ENCODE measurements at places on chromosomes 11 and 22.

DNA sequence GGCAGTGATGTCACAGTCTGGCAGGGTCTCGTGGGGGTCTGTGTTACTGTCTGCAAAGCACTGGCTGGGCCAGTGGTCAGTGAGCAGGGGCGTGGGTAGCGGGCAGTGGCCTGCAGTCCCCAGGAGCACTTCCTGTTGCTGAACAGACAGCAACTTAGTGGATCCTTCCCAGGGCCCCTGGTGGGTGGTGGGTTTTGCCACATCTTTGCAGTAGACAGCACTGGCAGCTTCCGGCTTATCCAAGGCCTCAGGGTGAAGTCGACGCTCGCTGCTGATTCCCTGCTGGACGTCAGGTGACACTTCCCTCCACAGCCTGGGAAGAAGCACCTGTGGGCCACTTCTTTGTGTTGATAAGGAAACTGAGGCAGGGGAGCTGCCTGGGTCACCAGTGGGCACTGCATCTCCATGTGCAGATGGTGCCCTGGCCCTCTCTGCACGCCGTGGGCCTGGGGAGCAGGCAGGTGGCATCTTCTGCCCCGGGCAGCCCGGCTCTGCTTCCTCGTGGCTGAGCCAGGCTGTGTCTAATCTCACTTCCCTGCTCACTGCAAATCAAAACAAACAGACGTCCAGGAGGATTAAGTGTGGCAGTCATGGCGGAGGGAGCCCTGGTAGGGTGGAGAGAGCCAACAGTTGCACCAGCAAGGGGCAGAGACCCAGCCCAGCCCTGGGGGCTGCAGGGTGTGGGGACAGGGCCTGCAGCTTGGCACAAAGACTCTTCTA, 79.8 kb downstream of the KCNQ1 start:
- no peak for DNase-seq

DNA sequence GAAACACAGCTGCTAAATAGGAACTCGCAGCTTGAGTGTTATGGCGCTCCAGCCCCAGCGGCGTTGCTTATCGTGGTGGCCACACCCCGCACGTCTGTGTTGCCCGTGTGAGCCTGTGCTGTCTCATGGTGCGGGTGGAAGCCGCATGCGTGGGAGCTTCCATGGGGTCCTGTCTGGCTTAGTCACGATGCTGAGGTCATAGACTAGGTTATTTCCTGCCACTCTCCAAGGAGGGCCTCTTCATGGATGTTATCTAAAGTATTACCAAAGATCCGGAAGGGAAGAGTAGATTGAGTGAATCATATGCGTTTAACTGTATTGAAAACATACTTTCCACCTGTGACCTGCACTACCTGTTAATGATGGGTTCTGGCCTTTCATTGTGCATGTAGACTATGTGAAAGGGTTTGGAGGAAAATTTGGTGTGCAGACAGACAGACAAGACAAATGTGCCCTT, 21.7 kb downstream of the CTTN start:
- no peak for DNase-seq

DNA sequence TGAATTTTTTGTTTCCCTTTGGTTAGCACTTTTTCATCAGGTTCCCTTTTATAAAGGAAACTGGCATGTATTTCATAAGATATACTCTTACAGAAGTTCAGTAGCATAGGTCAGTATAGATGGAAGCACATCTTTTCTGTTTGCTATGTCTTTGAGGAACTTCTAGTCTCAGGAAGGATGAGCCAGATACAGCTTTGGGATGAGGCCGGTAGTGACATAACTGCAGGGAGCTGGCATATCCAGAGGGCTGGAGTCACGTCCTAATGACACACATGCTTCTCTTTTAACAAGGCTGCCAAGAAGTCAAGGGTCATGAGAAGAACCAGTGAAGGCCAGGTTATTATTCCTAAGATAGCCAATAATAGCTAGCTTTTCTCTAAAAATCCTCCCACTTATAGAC, 33.3 kb upstream of the ADSL start:
- DNase-seq = no peak

DNA sequence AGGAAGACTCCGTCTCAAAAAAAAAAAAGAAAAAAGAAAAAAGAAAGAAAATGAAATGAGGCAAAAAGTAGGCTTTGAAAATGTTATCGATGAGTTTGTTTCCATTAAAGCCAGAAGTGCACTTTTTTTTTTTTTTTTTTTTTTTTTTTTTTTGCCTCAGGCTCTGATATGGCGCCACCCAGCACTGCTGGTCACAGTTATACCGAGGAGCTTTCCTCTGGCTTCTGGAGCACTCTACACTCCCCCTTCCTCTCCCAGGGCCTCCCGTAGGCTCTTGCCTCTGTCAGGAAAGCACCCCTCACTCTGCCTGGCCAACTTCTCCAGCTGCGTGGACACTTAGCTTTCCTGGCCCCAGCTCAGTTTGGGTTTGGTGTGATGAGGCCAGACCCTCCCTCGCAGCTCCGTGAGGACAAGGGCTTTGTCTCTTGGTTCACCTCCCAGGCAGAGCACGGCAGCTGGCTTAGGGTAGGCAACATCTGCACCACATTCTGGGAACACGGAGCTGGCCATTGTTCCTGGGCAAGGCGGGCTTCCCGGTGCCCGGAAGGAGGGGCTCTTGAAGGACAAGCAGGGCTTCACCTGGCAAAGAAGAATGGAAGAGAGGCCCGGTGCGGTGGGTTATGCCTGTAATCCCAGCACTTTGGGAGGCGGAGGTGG, 16.9 kb downstream of the FADS2 start:
- no peak for DNase-seq

DNA sequence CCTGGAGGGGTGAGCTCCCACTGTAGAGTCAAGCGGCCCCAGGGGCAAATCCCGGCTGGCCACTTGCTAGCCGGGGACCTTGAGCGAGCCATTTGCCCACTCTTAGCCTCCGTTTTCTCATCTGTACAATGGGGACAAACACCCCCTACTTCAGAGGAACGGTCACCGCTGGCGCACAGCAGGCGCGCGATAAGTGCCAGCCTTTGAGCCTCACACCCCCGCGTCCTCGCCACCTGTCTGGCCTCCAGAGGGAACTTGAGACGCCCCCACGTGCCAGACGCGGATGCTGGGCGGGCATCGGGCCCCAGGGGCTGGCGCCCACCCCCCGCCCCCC, 72.6 kb upstream of the TCF20 start:
- no peak for DNase-seq

DNA sequence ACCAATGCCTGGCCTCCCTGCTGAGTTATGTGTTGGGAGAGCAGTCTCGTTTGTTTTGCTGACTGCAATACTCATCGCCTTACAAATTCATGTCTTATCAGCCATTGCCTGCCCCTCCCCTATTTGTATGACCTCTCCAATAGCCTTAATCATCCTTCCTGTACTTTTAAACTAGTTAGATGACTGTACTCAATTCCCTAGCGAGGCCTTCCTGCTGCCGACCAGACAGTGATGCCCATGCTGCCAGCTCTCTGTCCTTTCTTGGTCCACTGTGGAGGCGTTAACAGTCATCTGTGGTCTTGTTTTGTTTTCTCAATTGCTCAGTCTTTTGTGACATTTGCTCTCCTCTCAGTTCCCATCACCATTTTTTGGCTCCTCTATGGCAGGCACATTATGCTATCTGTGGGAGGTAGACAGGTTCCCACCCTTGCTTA, 20.3 kb upstream of the YPEL1 start:
- no peak for DNase-seq

GRCh38 chr11:22787551-22788162, 41.9 kb downstream of the SVIP start:
- DNase-seq = peak; percentile 19

DNA sequence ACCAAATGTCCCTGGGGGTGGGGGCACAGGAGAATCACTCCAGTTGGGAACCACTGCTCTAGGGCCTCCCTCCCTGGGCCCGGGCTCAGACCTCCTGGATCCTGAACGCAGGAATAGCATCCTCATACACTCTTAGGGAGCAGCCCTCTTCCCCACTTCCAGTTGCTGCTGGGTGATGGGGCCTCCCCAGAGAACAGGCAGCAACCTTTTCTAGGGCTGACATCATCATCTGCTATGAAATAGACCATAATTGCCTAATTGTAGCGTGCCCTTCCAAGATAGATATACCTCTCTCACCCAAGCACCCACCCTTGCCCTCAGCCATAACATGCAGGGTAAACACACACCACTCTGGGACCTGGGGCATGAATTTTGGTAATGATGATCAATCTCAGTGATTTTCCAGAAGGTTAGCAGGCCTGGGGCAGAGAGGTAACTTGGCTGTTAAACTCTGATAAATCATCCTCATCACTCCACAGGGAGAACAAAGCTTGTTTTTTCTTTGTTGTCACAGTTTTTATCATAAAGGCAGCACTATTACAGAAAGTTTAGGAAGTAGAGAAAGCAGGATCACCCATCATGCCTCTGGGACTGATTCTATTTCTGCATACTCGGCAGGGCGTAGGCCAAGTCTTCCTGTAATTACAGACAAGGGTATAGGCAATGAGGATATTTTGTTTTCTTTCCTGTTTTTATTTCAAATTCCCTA, 88.3 kb upstream of the PRDM11 start:
- no peak for DNase-seq

DNA sequence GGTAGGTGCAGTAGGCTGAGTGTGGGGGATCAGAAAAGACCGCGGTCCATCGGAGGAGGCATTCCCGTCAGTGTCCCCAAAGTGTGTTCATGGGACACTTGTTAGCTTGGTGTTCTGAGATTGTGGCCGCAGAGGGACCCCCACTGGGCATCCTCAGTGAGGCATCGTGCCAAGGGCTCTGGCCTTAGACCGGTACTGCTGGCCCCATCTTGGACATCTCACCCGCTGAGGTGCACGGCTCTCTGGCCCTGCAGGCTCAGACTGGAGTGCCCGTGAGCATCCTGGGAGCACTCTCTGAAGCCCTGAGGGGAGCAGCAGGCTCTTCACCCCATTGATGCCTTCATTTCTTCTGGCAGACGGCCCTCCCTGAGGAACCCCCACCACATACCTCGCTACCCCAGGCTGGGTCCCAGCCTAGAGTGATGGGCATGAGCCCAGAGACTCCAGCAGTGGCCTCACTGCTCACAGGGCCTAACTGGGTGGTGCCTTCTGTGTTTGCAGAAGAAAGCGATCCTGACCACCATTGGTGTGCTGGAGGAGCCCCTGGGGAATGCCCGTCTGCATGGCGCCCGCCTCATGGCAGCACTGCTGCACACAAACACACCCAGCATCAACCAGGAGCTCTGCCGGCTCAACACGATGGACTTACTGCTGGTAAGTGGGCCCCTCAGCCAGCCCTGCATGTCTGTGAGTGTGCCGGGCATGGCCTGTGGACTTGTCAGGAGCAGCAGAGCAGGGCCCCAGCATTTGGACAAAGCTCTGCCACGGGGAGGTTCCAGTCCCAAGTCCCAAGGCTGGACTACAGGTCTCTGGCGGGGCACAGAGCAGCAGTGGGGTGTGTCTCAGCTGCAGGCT, 51.6 kb downstream of the SBF1 start:
- no peak for DNase-seq

DNA sequence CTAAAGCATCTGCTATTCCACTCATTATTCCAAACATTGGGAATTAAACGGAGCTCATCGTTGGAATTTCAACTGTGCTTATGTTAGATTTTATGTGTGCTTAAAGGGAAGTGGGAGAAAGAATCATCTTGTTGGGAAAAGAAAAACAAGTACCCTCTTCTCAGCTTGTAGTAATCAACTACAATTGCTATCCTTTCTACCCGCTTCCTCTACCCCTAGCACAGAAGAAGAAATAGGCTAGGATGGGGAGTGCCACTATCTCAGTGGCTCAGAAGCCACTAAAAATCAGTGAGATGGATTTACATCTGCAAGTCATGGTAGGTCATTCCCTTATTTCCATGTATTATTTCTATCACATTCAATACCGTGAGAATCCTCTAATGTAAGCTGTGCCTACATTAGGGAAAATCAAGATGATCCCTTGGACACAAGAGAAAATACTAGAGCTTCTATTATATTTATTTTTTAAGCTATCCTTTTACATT, 97.9 kb upstream of the CD44 start:
- DNase-seq = no peak

GRCh38 chr11:60159868-60160267, 23.0 kb downstream of the MS4A6A start:
- DNase-seq = no peak

DNA sequence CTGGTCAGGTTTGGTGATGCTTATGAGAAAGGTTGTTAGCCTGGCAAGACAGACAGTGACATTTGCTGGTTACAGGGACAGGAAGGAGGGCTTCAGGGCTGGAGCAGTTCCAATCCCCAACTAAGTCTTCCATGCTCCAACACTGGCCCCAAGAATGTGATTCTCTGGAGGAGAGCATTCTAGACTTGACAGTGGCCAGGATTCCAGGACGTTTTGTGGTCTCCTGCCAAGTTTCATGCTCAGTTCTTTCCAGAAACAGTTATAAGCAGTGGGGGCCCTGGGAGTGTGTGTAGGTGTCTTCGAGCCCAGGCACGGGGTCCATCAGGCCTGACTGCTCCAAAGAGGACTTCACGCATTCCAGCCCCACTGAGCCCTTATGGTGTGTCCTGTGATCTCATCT, 8.9 kb upstream of the GRK3 start:
- DNase-seq = no peak

DNA sequence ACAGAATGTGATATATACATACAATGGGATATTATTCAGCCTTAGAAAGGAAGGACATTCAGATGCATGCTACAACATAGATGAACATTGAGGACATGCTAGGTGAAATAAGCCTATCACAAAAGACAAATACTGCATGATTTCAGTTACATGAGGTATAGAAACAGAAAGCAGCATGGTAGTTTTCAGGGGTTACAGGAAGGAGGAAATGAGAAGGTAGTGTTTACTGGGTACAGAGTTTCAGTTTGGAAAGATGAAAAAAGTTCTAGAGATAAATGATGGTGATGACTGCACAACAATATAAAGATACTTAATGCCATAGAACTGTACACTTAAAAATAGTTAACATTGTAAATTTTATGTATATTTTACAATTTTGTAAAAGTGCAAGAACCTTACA, 266.7 kb upstream of the C11orf87 start:
- no peak for DNase-seq

DNA sequence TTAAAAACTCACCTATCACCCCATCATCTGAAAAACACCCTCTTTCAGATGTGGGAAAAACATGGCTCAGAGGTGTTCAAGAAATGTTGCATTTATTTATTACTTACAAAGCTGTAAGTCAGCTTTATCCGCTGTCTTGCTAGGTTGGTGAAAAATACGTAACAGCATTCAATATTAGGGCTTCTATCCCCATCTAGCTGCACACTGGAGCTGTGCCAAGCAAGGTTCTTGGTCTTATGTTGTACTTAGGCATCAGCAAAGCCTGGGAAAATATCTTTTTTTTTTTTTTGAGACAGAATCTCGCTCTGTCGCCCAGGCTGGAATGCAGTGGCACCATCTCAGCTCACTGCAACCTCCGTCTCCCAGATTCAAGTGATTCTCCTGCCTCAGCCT, 7.5 kb downstream of the SERPING1 start:
- DNase-seq = no peak

GRCh38 chr22:25403811-25404471, 160.5 kb upstream of the GRK3 start:
- DNase-seq = no peak

DNA sequence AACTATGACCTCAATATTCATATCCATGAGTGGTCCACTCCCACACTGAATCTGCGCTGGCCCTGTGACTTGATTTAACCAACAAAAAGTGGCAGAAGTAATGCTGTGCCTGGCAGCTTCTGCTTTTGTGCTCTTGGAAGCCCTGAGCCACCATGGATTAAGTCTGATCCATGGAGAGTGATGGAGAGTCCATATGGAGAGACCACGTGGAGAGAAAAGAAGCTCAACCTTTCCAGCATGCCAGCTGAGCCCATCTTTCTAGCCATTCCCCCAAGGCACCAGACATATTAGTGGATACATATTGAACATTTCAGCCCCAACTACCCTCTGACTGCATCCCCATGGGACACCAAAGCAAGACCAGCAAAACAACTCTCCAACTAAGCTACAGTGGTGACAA, 16.0 kb downstream of the LRRC55 start:
- no peak for DNase-seq

All from NCI-H1048 (cell line).